Activated CD4-positive, CD25-positive, alpha-beta regulatory T cell (primary cell): ENCODE measurements at places on chromosomes 2 and 18.

DNA sequence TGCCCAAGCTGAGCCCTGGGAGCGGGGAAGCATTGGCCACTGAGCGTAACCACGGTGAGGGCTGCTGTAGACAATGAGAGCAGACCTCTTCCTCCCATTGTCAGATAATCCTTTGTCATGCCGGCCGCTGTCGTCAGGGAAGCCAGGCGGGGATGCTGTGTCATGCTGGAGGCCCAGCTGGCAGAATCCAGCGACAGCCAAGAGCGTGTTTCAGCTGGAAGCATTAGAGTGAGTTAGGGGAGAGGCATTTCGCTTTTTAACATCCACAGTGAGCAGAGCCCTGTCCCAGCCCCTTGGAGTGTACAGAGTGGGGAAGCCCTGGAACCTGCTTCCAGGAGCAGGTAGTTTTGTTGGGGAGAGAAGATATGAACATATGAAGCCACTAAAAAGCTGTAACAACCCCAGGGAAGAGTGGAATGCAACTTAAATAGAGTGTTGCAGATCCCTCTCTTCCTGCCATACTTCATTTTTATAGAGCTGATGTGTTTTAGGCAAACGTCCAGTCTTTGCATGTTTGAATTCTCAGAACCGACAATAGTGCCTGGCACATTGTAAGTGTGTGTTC, 7.0 kb downstream of the CTIF start:
- no peak for DNase-seq

DNA sequence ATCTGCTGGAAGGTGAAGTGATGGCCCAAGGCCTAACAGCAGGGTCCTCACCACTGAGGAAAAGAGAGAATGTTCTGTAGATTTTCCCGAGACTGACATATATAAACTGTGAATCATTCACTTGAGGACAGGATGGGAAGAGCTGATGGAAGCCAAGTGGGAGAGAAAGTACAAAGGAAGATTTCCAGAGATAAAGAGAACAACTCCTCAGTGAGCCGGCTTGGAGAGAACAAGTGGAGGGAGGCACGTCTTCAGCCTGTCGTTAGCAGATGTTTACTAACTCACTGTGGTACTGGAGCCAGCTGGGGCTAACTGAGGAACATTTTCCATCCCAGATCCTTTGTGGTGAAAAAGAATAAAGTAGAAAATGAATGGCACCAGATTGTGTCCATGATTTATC, 552.9 kb upstream of the TNP1 start:
- DNase-seq = no peak

- no peak for DNase-seq
Measured at GRCh38 chr18:46770708-46771107, 13.9 kb upstream of the ST8SIA5 start.

- no peak for DNase-seq
Measured at GRCh38 chr2:66495788-66496640, 61.1 kb downstream of the MEIS1 start.

DNA sequence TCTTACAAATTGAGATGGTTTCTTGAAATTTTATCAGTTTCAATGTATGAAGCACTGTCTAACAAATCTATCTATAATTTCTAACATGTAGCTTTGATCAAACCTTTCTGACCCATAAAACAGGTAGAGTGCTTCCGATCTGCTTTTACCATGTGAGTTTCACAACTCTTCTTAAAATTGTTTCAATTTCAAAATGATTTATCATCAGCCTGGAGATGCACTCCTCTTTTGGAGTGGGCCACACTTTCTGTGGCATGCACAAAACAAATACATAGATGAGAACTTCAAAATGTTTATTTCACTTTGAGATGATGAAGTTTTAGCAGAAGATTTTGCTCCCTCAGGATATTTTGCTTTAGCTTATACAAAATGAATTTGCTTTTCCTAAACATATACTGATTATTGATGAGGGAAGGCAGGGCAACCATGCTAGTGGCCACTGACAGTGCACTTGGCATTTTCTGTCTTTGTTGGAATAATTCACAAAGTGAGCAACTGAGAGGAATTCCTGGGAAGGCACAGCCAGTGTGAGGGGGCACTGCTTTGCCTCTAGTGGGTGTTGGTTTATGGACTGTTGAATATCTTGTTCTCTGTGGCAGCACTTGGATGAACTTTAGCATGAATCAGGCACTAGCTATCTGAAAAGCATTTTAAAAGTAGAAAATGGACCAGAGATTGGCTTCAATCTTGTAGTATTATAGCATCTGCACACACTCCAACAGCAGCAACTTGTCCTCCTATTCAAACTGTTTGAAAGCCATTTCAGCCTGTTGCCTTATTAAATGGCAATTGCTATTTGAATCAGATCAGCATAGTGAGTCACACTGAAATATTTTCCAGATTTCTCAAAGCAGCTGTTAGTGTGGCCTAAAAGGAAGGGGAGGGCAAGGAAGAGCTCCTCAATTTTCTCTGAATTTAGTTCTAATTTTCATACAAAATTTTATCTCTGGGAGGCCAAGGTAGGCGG, 193.2 kb downstream of the CCDC85A start:
- DNase-seq = no peak

- DNase-seq = no peak
Measured at GRCh38 chr18:34911661-34912384, 129.4 kb upstream of the MAPRE2 start.

DNA sequence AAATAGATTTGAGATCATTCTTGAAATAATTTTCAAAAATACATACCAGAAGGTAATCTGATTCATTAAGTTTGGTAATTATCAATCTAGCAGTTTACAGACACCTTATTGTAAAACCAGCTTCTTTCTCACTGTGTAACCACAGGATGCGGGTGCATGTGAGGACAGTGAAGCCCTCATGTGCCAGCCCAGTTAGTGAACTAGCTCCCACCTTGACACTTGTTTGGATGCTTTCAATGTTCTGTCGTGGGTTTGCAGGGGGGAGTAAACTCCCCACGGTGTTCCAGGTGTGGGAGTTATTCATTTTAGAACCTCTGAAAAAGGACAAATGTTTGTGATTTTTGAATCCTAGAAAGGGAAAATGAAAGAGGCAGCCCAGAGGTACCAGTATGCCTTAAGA, 59.0 kb downstream of the WDSUB1 start:
- DNase-seq = no peak

- no peak for DNase-seq
Measured at GRCh38 chr2:157748371-157749142, 119.9 kb upstream of the ACVR1C start.

DNA sequence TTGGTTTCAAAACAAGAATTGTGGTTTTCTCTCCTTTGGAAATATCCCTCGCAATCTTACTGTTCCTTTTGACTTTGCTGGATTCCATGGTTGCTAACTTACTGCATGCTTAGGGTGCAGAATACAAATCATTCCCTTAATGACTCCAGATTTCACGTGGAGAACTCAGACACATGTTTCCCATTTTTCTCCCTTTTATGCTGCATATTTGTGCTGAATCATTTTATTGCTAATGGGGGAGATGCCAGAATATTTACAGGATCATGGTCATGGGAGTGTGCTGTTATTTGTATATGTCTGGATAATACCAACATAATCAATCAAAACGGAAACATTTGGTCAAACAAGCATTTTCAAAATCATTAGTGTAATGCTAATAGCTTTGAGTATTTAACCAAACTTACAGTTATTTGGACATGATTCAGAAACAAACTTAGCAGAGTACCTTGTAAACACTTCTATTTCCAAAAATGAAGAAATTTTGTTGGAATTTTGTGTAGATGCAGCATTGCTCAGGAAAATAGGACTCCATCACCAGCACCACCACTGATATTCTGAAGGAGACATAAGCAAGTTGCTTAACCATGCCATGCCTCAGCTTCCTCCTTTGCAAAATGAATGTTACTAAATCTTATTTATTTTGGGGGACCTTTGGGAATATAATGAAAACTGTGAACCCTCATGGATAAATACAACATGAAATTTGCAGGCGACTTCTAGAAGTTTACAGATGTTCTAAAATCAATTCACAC, 122.5 kb upstream of the RND3 start:
- DNase-seq = no peak

DNA sequence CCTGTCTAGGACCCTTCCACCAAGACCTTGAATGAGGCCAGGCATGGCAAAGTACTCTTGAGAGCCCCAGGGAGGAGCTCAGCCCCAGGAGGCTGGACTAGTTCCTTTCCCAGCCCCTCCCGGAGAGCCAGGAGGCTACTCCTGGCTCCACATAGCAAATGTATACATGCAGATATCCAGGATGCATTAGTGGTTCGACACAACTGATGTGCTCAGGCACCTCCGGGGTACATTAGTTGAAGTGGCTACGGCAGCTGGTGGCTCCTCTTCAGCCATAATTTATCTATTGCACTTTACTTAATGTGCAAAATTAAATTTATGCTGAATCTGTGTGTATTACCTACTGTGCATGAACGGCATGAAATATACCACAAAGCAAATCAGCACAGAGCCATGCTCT, 182.8 kb upstream of the MEIS1 start:
- no peak for DNase-seq

GRCh38 chr2:12488352-12489318, 228.1 kb upstream of the TRIB2 start:
- DNase-seq = peak; percentile 23

DNA sequence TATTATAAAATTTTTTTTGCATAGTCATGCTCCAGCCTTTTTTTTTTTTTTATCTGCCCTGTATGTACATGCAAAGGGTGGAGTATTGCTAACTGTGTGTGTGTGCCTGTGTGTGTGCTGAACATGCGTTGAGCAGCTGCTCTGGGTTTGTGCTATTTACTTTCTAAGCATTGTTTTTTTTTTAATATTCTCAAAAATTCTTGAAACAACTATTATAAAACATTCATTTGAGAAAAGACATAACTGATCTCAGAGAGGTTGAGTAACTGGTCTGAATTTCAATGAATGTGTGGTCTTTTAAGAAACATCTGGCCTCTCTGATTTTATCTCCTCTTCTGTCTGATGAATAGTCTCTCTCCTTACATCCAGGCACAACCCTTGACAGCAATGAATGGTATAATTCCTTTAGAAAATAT, 366.0 kb upstream of the SLC14A2 start:
- no peak for DNase-seq

DNA sequence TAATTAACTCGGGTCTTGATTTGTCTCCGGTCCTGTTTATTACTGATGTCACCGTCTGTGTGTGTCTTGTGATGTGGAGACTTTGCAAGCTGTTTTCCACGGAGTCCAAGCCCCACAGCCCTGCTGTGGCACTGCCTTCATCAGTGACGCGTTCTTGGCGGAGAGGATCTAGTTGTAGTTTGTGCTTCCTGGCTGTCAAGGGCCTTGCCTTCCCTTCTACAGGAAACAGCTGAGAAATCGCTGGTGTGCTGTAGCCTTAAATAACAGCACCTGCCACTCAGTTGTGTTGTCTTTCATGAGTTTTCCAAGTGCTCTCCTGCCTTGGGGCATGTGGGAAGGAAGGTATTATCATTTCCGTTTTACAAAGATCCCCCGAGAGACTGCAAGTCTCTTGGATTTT, 26.3 kb downstream of the CTIF start:
- no peak for DNase-seq

DNA sequence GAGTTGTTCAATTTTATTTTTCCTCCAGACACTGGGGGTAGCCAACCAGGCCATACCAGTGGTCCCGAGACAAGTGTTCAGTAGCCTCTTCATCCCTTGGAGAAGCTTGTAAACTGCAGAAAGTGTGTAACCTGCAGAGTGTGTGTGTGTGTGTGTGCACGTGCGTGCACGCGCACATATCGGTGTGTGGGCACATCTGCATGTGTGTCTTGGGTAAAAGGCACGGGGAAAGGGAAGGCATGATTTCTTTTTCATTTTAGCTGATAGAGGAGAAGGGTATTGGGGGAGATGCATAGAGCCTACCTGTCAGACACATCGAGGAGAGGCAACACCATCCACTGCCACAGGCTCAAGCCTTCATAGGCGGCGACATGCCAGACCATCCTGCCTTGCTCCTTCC, 181.4 kb downstream of the CLIP4 start:
- no peak for DNase-seq

DNA sequence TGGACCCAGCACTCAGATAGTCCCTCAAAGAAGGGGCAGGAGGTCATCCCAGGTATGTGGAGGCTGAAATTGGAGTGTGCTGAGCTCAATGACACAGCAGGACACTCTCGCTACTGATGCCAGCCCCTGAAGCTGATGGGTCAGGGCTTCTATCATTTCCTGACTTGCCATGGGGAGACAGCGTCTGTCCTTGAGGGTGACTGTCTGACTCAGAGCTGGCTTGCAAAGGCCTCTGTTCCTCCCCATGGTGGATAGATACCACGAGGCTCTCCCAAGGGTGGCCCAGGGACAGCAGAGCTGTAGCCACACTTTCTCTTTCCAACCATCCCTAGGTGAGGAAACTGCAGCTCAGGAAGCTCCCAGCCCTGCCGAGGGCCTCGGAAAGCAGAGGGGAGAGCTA, 10.8 kb downstream of the ALPG start:
- DNase-seq = no peak

DNA sequence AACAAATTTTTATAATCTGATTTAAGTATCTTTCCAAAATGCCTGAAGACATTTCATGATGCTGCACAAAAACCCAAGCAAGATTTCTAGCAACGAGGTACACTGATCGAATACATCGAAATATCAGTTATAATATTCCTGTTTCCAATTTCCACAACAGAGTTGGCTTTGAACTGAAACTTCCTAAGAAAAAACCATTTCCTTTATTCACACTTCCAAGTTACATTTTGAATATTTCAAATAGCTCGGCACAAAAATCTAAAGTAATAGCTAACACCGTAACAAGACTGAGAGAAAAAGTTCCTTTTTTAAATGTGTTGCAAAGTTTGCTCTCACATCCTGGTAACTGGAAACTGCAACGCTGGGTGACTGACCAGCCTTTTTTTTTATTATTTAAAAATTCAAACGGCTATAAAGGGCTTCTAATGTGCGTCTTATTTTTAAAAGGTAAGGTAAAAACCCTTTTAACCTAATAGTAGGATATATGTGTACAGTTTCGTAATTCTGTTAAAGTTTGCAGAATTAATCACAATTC, 1.7 kb downstream of the HNRNPLL start:
- DNase-seq = no peak

- DNase-seq = no peak
Measured at GRCh38 chr2:199118673-199119112, 339.0 kb downstream of the SATB2 start.

DNA sequence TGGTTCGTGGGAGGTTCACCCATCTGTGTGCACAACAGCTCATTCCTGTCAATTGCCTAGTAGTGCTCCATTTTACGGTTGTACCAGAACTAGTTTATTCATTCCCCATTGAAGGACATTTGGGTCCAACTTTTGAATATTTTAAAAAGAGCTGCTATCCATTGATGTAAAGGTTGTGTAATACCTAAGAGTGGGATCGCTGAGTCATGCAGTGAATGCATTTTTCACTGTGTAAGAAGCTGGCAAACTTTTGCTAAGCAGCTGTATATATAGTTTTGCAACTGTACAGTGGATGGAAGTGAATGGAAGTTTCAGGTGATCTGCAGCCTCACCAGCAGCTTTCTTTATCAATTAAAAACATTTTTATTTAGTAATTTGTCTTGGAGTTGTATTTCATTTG, 104.5 kb downstream of the DCDC2C start:
- DNase-seq = no peak
